AG09319 (cell line): ENCODE measurements at places on chromosomes 13 and 19.

GRCh38 chr13:26220575-26220974, 1.5 kb downstream of the RNF6 start:
- no peak for DNase-seq

DNA sequence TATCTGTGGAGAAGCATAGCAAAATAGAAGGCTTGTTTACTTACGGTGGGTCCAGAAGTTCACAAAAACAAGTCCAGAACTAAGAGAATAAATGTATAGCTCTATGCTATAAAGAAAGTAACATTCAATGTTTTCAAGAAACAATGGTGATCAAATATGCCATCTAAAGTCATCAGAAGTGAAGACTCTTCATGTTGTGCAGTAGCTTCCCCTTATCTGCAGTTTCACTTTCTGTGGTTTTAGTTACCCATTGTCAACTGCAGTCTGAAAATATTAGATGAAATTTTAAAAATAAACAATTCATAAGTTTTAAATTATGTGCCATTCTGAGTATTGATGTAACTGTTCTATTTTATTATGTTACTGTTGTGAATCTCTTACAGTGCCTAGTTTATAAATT, 72.5 kb downstream of the EDNRB start:
- no peak for DNase-seq

GRCh38 chr19:55303477-55303876, 19.7 kb downstream of the BRSK1 start:
- DNase-seq: no peak

DNA sequence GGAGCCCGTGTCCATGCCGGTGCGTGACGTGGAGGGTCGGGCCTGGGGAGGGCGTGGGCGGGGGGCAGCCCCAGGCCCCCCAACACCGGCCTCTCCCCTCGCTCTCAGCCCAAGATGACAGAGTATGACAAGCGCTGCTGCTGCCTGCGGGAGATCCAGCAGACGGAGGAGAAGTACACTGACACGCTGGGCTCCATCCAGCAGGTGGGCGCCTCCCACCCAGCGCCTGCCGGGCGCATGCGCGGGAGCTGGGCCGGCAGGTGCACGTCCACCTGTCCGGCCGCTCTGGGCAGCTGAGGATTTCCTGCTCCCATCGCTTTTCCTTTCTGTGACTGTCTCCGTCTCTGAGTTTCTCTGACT, 49.8 kb downstream of the VAV1 start:
- no peak for DNase-seq

GRCh38 chr13:74280093-74280794, 146.0 kb upstream of the KLF12 start:
- no peak for DNase-seq

GRCh38 chr13:42413484-42413815, 141.5 kb downstream of the AKAP11 start:
- DNase-seq: no peak

- no peak for DNase-seq
Measured at GRCh38 chr19:3576696-3577443, 4.1 kb downstream of the HMG20B start.

DNA sequence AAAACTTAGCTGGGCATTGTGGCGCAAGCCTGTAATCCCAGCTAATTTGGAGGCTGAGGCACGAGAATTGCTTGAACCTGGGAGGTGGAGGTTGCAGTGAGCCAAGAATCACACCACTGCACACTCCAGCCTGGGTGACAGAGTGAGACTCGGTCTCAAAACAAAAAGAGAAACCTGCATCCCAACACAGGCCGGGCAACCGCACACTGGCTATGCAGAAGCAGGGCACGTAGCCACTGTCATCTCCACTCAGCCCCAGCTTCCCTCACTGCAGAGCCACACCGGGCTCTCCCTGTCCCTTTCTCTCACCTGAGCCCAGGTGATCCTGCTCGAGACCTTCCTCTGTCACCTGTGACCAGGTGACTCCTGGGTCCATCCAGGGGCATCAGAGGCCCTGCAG, 11.7 kb downstream of the ELL start:
- DNase-seq: no peak

- no peak for DNase-seq
Measured at GRCh38 chr19:50708179-50708879, 11.3 kb downstream of the SHANK1 start.

DNA sequence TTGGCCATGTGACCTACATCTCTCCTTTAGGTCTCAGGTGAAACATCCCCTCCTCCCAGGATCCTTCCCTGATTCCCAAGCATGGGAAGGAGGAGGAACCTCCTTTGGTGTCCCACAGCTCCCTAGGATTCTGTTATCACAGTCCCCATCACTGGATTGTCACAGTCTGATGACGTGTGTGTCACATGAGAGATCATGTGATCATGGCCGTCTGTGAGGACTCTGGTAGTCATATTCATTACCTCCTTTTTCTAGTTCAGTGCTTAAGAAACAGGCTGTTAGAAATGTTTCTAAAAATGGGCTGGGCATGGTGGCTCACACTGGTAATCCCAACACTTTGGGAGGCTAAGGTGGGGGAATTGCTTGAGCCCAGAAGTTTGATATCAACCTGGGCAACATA, 3.0 kb downstream of the DHX34 start:
- no peak for DNase-seq
